Immature natural killer cell (primary cell): ENCODE measurements at places on chromosomes 11 and 22. TPM values are rescaled to one million over a fixed set of nuclear protein-coding genes. Genes with fewer than 3 reads are reported as not detected.

P2RX3 gene
- polyA plus RNA-seq, result not detected

DNA sequence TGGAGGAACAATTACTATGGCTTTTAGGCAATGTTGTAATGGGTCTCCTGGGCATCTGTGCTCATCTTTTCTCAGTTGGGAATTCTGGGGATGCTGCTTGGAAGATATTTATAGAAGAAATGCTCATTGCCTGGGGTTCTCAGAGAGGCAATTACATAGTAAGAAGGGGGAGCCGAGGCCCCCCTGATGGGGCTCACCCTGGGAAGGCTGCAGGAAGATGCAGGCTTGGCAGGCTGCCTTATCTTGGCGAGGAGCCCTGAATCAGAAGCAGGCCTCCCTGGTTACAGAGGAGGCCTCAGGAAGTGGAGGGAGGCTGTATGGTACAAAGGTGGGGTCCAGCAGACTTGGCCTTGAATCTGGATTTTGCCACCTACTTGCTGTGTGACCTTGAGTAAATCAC, 60.6 kb upstream of the CRYBB3 start:
- no peak for DNase-seq

DNA sequence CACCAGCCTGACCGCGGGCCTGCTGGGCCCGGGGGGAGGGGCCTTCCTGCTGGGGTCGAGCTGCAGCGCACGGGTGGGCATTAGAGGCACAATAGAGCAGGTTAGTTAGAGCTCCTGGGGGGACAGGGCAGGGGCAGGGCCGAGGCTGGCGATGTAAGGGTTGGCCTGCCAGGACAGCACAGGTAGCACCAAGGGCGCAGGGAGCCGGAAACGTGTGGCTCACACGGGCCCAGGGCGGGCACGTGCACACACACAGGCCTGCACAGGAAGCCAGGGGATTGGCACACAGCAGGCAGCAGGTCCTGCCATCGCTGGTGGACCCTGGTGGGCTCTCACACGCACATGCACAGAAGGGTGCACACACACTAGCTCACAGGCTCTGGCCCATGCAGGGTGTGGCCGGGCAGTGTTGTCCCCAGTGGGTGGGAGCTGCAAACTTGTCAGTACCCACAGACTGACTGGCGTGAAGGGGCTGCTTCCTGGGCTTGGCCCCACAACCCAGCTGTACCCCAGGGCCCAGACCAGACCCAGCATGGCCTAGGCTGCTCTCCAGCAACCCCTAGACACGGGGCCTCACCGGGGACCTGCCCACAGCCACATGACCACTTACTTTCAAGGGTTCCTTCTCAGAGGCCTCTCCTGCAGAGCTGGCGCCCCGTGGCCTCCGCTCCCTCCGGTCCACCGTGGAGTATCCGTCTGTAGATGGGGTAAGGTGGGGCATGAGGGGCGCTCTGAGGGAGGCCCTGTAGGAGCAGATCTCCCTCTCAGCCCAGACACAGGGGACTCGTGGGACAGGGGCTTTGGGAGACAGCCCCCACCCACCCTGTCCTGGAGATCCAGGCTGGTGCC, 29.9 kb upstream of the TXNRD2 start:
- DNase-seq, result peak; percentile 80

OSBP2 gene
- 0.35 TPM for polyA plus RNA-seq

- DNase-seq, result no peak
Observed at GRCh38 chr11:44989831-44990566, 39.3 kb upstream of the TP53I11 start.

SLC25A18 gene
- polyA plus RNA-seq, result not detected

DNA sequence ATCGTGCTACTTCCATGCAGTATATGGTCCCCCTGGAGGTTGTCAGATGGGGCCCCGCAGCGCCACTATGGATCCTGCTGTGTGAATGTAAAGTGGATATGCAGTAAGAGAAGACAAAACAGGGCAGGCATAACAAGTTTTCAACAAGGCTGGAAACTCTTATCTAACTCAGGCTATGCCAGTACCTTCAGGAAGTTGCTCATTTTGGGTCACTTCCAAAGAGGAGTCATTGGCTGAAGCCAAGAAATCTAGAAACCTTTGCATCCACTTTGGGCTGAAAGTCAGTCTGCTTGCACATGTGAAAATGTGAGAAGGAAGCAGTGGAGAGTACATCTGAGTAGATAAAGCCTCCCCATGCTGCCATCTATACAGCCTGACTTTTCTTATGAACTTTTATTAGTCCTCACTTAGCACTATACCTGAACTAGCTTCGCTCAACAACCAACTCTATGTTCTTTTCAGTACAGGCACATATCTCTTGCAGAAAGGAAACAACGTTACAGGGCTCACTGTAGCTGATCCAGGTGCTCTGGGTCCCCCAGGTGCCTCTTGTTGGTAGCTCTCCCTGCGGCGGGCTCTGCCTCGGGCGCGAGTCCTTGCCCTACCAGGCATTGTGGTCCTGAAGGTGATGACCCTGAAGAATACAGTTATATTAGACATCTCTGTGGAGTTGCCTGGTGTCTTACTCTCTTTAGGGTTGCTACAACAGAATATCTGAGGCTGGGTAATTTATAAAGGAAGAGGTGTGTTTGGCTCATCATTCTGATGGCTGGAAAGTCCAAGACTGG, 12.4 kb downstream of the PIWIL3 start:
- no peak for DNase-seq

GRCh38 chr11:130391711-130392110, 36.7 kb downstream of the ADAMTS8 start:
- DNase-seq, result no peak
